ENCODE measurements at places on chromosomes 6 and 20.

DNA sequence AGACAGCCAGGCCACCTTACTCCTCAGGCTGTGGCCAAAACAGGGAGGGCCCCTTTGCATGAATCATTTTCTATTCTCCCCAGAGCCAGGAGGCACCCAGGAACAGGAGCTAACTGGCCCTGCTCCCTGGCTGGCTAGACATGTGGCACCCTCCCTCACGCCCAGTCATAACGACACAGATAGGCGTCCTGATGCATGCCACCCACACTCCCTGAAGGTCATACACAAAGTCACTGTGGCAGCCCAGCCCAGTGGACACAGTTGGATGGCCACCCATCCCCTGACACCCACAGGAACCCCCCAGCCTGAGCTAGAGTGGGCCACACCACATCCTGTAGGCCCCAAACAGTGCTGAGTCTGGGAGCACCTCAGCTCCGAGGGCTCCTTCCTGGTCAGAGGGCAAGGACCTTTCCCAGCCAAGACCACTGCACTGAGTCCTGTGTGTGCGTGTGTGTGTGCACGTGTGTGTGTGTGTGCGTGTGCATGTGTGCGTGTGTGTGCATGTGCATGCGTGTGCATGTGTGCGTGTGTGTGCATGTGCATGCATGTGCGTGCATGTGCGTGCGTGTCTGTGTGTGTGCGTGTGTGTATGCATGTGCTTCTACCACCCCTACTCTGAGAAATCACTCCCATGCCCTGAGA lies 21.6 kb downstream of the TFEB start:
- DNase-seq, result no peak

DNA sequence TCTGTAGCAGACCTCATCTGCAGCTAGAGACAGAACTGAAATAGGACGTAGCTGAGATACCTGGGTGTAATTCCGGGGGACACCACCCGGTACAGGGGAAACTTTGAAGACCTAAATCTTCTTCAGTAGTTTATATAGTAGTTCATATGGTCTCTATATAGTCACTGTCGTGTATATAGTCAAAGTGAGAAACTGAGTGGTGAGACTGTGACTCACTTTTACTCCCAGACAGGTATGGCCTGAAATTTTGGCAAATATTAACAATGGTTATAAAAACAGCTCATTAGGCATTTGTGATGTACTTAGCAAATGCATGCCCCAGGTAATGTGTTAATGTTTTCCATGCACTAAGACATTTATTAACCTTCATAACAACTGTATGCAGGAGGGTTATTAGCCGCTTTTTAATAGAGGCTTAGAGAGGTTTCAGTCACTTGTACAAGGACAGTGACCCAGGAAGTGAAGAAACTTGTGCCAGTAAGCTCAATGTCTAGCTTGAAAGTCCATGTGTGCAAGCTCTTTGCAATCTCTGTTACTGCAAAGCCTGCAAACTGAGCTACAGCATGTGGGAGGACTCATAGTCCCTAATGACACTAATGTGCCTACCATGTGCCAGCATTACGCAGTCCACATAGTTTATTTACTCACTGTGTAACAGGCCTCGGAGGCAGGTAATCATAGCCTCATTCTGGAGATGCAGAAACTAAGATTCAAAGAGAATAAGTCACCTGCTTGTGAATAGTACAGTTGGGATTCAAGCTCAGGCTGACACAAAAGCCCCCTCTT lies 165.4 kb upstream of the CHD6 start:
- no peak for DNase-seq

DNA sequence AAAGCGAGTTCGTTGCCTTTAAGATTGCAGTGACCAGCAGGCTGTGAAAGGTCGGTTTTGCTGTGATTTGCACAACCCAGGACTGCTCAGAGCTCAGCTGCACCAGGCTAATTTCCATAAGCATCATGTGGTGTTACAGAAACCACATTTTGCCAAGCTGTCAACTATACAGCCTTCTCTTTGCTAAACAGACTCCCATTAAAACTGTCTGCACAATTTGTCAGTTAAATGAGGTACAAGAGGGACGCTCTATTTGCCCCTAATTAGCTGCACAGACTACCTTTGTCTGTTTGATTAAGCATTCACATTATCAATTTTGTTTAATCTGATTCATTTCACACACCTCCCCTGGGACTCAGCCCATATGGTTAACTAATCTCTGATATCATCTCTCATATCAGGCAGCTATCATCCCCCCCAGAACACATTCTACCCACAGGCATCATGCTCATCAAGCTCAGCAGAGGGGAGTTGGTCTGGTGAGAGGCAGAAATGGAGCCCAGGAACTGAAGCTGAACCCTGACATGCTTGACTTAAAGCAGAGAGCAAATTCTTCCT lies 62.1 kb downstream of the OLIG3 start:
- DNase-seq, result no peak

GRCh38 chr20:49570828-49571552 lies 3.1 kb upstream of the PTGIS start:
- DNase-seq, result no peak

DNA sequence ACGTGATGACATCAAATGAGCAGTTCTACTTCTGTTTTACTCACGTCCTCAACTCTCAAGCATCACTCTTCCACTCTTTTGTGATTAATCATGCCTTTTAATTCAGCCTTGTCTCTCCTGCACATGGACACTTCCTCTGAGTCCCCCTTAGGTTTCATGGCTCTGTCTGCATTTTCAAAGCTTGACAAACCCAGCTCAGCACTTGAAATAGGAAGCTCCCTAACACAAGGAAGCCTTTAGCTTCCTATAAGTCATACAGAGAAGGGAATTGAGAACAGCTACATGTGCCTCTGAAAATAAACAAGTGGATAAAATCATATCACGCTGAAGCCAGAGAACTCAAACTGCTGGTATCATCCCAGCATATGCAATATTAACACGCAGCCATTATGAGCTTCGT lies 21.2 kb downstream of the KIF16B start:
- no peak for DNase-seq

DNA sequence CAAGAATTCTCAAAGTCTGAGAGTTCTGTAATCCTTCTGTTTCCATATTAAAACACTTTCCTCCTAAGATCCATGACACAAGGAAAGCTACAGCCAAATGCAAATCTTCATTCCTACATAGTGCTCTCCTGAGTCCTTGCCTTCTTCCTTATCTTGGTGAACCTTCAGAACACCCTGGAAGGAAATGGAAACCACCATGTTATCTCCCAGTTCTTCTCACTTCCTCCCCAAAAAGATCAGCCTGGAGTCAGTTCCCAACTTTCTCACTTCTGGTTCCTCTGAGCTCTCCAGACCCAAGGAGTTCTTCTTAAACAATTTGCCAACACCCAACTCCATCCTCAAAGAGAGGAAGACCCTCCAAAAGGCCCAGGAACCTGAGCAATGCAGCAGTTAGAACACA lies 193.3 kb upstream of the CCN2 start:
- DNase-seq, result no peak

- no peak for DNase-seq
These were observed 431.9 kb downstream of the PKHD1 start for GRCh38 chr6:51655517-51655916.

DNA sequence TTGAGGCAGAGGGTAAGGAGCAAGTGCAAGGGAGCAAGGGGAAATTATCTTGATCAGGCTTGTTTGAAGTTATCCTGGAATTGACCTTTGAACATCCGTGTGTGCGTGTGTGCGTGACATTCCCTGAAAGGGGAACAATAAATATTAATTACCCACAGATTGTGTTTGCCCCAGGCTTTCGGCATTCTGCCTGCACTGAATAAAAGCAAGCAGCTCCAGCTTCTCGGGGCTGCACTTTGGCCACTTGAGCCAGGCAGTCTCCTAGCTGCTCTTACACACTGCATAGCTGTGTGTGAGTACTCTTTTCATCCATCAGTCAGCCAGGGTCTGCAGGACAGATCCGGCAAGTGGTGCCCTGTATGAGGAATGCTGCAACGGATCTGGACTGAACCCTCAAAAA lies 107.7 kb upstream of the BTN3A2 start:
- DNase-seq, result no peak

DNA sequence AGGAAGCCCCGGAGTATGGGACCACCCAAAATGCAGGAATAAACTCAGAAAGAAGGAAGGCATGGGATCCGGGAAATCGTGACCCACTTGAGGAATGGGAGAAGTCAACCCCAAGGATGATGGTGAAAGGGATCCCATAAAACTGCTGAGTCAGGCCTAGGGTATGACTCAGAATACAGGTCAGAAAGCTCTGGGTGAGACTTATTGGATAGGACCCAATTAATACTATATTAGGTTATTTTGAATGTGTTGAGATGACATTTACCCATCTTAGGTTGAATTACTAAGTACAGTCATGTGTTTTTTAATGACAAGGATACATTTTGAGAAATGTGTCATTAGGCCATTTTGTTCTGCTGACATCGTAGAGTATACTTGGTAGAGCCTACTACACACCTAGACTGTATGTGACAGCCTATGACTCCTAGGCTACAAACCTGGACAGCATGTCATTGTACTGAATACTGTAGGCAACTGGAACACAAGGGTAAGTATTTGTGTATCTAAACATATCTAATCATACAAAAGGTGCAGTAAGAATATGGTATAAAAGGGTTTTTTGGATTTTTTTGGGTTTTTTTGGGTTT lies 17.1 kb upstream of the HIVEP1 start:
- DNase-seq, result no peak

GRCh38 chr20:52892023-52892422 lies 80.1 kb upstream of the TSHZ2 start:
- no peak for DNase-seq

GRCh38 chr20:10453241-10453640 lies 18.1 kb downstream of the SLX4IP start:
- no peak for DNase-seq

GRCh38 chr6:144443157-144443556 lies 158.0 kb downstream of the UTRN start:
- DNase-seq, result no peak

GRCh38 chr6:88236612-88237360 lies 70.6 kb upstream of the CNR1 start:
- DNase-seq, result no peak

DNA sequence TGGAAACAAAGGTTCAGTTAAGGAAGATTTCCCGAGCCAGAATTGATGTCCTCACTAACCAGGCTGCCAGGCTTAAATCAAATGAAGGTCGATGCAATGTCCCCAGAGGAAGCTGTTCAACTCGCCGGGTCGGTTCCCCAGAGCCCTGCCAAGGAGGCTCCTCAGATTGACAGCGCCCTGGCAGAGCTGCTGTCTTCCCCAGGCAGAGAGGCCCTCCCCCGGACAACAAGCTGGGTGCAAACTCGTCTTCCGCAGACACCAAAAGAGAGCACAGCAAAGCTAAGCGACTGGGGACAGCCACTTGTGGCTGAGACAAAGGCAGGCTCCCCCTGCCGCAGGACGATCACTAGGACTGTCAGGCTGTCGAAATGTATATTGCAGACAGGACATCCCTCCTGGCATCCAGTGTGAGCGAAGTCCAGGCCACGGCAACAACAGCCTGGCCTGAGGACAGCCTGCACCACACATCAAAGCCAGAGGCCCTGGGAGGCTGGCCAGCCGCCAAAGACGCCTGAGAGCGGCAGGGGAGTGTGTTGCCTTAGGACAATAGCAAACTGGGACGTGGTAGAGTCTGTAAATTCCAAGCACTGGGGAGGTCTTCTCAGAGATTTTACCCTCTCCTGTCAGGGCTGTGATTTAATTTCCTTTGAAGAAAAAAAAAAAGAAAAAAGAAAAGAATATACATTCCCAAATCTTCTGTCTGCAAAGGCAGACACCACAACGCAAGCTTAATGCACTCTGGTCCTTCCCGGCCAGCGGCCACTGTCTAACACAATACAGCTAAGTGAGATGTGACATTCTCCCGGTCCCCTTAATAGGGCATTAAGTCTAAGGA lies 99.1 kb downstream of the HIVEP2 start:
- peak; percentile 74 for DNase-seq

DNA sequence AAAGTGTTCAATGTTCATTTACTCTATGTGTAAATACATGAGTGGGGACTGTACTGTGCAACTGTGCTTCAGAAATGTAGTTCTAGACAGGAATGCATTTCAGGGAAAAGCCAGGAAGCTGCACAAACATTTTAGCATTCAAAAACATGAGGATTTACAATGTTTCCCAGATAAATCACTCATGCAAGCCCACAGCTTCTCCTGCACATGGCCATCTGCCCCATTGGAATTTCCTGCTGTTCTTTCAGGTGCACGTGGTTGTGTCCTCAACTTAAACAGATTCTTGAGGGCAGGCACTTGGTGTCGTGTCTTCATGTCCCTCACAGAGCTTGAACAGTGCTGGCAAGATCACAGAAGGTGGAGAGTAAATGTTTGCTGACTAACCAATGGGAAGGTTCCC lies 101.5 kb downstream of the UNC5CL start:
- DNase-seq, result no peak
